NCI-H748 treated with DMSO at 0.1 percent for 48 hours (cell line): ENCODE measurements at places on chromosomes 1 and 21.

DNA sequence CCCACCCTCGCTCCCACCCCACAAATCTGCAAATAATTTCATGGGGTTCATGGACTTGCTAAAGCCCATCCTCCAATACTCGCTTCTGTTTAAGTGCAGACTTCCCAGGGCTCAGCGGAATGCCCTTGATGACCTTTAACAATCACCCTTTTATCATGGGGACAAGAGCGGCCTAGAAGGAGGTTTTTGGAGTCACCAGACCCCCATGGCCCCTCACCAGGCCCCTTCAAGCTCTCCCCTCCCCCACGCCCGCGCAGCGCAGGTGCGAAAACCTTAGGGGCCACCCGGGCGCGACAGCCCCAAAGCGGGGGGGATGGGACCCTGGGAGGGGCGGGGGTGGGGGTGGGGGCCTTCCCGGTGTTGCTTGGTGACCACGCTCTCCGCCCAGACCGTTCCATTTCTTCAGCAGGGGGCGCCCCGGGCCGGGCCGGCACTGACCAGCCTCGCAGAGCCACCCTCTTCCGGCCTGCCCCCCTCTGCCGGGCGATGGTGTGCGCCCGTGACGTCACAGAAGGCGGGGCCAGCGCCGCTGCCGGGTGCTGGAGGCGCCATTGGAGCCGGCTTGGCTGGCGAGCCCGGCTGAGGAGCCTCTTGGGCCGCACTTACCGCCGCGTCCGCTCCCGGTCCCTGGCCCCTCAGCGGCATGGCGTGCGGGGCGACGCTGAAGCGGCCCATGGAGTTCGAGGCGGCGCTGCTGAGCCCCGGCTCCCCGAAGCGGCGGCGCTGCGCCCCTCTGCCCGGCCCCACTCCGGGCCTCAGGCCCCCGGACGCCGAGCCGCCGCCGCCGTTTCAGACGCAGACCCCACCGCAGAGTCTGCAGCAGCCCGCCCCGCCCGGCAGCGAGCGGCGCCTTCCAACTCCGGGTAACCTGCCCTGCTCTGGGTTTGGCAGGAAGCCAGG is at the start of gene AKIRIN1:
TSS of gene AKIRIN1 (plus strand) at position 539 of the 900 bp plus-strand sequence. CDS start at position 644, 105 bp downstream.
- DNase-seq: peak; percentile 86

DNA sequence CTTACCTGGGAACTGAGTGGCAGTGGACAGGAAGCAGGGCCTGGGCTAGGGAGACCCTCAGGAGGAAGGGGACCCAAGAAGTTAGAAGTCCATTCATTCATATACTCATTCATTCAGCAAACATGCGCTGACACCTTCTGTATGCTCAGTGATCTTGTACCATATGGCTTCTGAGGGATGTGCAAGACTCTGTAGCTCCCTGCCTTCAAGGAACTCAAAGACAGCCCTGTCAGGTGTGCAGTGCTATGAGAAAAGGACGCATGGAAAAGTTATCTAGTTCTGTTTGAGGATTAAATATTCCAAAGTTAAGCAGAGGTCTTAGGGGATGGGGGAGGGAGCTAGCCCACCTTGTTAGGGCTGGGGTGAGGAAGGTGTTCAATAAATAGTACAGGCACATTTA is 12.5 kb downstream of the DMAP1 start:
- DNase-seq: no peak

GRCh38 chr1:55284856-55285255 is 69.7 kb upstream of the USP24 start:
- peak; percentile 21 for DNase-seq

- DNase-seq: no peak
Measured at GRCh38 chr1:201298396-201299381, 15.4 kb downstream of the PKP1 start.

GRCh38 chr21:40829791-40830190 is 17.2 kb downstream of the DSCAM start:
- no peak for DNase-seq

GRCh38 chr1:21707891-21708290 is 38.7 kb upstream of the RAP1GAP start:
- no peak for DNase-seq

GRCh38 chr1:22471078-22471477 is 19.4 kb downstream of the ZBTB40 start:
- DNase-seq: no peak

DNA sequence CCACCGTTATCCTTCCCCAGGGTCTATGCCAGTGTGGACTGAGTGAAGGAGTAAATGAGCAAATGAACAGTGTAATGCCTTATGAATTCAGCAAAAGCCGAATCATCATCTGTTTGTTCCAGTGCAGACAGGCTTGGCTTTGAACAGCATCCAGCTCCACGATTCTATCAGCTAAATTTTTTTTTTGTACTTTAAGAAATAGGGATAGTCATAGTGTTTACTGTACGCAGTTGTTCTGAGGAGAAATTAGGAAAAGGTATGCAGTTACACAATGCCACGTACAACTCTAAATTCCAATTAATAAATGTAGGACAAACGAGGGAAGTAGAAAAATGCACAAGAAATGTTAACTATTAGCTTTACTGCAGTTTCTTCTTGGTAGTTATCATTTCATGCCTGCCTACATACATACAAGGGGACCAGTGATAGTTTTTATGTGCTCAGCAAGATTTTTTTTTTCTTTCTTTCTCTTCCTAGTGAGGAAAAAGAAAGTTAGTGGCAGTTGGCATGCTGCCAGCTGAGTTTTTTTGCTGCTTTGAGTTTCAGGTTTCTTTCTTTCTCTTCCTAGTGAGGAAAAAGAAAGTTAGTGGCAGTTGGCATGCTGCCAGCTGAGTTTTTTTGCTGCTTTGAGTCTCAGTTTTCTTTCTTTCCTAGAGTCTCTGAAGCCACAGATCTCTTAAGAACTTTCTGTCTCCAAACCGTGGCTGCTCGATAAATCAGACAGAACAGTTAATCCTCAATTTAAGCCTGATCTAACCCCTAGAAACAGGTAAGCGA is at the start of gene IFI44L:
TSS of gene IFI44L (plus strand) at position 646 of the 777 bp plus-strand sequence. CDS start 7,468 bp downstream, outside the sequence.
- DNase-seq: no peak

DNA sequence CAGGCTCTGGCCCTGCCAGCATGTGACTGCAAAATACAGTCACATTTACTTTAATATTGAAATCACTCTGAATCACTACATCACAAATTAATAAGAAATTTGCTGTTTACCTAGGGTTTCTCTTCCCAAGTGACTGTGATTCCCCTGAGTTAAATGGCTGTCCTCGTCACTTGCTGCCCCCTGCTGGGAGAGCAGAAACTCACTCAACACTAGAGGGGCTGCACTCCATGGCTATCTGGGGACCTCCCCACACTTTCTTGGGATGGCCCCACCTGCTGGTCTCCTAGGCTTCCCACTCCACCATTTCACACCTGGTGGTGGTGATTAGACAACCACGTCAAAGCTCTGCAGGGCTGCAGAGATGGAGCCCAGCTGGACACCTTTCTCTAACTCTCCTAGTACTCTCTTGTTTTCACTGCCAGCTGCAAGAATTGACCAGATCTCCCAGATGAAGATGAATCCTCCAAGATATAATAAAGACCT is 63.4 kb downstream of the CD2 start:
- DNase-seq: no peak

DNA sequence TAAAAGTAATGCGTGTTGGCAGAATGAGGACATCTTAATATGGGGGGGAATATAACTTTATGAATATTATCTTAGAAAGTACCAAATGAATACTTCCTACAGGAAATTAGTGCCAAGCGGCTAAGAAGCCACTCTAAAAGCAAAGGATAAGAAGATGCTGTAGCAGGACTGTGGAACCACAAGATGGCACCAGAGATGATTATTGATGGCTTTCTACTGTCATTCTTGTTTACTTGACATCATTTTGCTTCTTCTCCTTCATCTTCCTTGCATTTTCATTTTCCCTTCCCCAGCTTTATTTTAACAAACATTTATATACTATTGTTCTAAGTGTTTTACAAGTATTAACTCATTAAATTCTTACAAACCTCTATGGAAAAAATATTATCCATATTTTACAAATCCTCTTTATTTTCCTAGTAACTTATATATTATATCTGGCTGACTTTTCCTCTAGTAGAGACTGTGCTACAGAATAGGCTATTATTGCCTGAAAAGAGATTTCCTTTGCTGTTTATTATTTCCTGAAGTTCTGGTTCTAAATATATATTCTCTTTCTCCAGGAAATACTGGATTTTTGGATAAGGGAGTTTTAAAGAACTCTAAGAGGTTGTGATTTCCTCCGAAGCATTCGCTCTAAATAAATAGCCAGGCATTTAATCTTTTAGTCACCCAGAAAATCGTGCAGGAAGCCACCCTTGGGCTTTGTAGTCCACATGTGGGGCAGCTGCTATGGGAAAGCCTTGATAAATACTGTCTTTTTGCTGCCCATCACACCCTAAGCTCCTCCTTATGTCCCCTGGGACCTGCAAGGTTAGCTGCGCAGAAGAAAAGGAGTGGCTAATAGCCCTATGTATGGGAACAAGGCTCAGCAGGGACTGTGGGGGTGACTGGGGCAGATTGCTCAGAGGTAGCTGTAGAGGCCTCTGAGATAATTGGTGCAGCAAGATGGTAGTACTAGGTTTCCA is 69.8 kb downstream of the TPR start:
- DNase-seq: peak; percentile 2

GRCh38 chr1:179709841-179710329 is 33.2 kb upstream of the FAM163A start:
- DNase-seq: no peak

GRCh38 chr1:39490596-39491145 is 765 bp upstream of the BMP8A start:
- peak; percentile 85 for DNase-seq

DNA sequence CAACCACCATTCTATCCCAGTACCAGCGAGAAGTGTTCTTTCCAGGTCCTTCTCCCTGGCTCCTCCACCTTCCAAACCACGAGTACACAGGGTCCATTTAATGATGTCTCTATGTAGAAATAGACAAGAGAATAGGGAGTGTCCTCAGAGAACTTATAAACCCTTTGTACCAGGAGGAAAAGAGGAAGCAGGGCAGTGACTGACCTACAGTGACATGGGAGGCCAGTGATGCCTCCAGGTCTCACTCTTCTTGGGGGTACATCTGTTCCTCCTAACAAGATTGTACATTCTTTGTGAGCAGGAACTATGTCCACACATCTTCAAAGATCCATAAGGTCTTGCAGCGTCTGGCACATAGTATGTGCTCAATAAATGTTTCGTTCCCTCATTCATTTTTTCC is 18.7 kb upstream of the FMOD start:
- DNase-seq: no peak

- no peak for DNase-seq
Measured at GRCh38 chr1:197080323-197080722, 13.3 kb upstream of the F13B start.

GRCh38 chr1:40925834-40926410 is 53.6 kb upstream of the CTPS1 start:
- no peak for DNase-seq

DNA sequence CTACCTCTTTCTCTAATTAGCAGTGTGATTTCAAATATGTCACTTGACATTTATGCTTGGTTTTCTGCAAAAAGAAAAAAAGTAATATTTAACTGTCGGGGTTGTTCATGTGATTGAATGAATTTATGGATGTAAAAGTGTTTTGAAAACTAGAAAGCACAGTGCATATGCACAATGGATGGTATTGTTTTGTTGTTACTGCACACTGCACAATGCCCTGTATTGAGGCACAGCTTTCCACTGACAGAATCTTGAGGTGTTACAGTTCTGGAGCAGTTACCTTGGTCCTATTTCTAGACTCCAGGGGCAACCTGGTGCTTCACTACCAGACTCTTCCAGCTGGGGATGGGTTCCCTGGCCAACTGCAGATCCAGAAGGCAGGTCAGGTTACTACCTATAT is 116.8 kb upstream of the L1TD1 start:
- no peak for DNase-seq
